Left lung (tissue), 14 donors: ENCODE measurements at places on chromosomes 1 and 21. TPM values are rescaled to one million over a fixed set of nuclear protein-coding genes. Genes with fewer than 3 reads are reported as not detected.

The HLX gene
- polyA plus RNA-seq = 68.9 TPM

The TMCC2 gene
- polyA plus RNA-seq = 8.8 TPM

The MTARC2 gene
- polyA plus RNA-seq = 81.2 TPM

The GJA8 gene
- polyA plus RNA-seq = not detected

The CHTOP gene
- 123 TPM for polyA plus RNA-seq

The AMPD1 gene
- not detected for polyA plus RNA-seq

The BOLA1 gene
- 16.1 TPM for polyA plus RNA-seq

The TATDN3 gene
- polyA plus RNA-seq = 14.3 TPM

The LCE3D gene
- not detected for polyA plus RNA-seq
